ENCODE measurements at places on chromosomes 4 and X. TPM values are rescaled to one million over a fixed set of nuclear protein-coding genes. Genes with fewer than 3 reads are reported as not detected.

GRCh38 chr4:155524926-155525455, 141.7 kb upstream of the GUCY1A1 start:
- H3K4me3 ChIP-seq: no peak overlapping the region
- no peaks in the 10 kb centered on the region for H3K27me3 ChIP-seq
- no peak overlapping the region for H3K27ac ChIP-seq

GRCh38 chrX:7972586-7972985, 45.4 kb upstream of the PNPLA4 start:
- no peak for DNase-seq
- H3K4me3 ChIP-seq: no peak overlapping the region
- no peak overlapping the region for H3K27ac ChIP-seq

DNA sequence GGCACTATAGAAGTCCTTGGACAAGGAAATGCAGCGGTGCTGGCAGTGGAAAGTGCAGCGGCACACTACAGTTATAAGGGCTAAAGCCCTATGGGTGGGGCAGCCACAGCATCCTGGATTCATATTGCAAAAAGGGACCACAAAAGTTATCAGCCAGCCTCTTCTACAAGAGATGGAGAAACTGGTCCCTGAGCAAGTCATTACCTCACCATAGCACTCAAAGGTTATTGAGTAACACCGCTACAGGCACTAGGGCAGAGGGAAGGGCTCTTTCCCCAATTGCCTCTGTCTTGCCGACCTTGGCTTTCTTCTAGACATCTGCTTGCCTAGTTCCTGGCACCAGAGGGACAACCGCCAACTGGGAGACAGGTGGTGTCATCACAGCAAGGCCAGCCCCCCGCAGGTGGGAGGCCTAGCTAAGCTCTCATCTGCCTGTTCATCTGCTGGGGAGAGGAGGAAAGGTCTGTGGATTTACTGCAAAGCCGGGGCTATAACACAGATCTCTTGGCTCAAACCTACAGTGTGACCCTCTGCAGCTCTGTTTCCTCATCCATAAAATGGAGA, 600.0 kb downstream of the BCOR start:
- peaks cover 3% of the 10 kb centered on the region for H3K27me3 ChIP-seq
- no peak overlapping the region for H3K4me3 ChIP-seq
- no peak overlapping the region for H3K27ac ChIP-seq
- no peak for DNase-seq
- no peaks in the 10 kb centered on the region for H3K4me1 ChIP-seq

- H3K4me1 ChIP-seq: no peaks in the 10 kb centered on the region
- no peak overlapping the region for H3K27ac ChIP-seq
- no peak for DNase-seq
- H3K27me3 ChIP-seq: peaks cover 13% of the 10 kb centered on the region
- no peaks in the 10 kb centered on the region for H3K36me3 ChIP-seq
Observed at GRCh38 chr4:184019667-184020623, 114.8 kb downstream of the STOX2 start.

DNA sequence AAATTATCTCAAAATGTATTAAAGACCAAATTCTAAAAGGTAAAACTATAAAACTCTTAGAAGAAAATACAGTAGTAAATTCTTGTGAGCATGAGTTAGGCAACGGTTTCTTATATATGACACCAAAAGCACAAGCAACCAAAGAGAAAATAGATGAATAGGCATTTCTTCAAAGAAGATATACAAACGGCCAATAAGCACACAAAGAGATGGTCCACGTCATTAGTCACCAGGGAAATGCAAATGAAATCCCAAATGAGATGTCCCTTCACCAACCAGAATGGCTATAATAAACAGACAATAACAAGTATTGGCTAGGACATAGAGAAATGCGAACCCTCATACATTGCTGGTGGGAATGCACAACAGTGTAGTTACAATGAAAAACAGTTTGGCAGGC, 44.6 kb downstream of the RAB33A start:
- H3K4me3 ChIP-seq: no peak overlapping the region
- DNase-seq: no peak
- H3K27ac ChIP-seq: no peak overlapping the region
- H3K27me3 ChIP-seq: no peaks in the 10 kb centered on the region
- peaks cover 16% of the 10 kb centered on the region for H3K36me3 ChIP-seq
- H3K4me1 ChIP-seq: no peaks in the 10 kb centered on the region

The EGF gene
- total RNA-seq: not detected

The BBS12 gene
- total RNA-seq: 3.6 TPM
